A549 treated with CpdA at 1 μM for 4 hours (cell line): ENCODE measurements at places on chromosomes 1 and 21. TPM values are rescaled to one million over a fixed set of nuclear protein-coding genes. Genes with fewer than 3 reads are reported as not detected.

Gene C1orf115
- 4.4 to 5.8 TPM (median 5.2 TPM) in 5 replicates for total RNA-seq

Gene DEPDC1
- total RNA-seq: 12.2 to 15.3 TPM (median 13.7 TPM) in 5 replicates

Gene PIGR
- total RNA-seq: not detected in 5 replicates

Gene TRIM67
- total RNA-seq: 0.16 to 0.28 TPM (median 0.21 TPM) in 5 replicates
